ENCODE measurements at places on chromosomes 6 and 20.

DNA sequence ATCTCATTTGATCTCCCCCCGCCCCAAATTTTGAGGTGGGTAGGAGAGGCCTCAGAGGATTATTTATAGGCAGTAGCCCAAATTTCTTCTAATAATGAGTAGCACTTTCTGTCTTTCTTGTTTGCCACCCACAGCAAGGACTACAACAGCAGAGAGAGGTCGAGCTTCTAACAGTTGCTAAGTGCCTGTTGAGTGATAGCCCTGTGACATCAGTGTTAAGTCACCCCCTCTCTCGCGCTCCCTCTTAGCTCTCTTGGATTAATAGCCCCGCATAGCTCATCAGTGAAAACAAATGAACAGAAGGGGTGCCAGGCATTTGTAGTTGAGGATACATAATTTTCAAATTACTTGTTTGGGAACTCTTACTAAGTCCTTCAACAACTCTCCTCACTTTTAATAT, 3.5 kb downstream of the ANKRD60 start:
- no peak for DNase-seq

GRCh38 chr6:87088076-87088475, 6.8 kb downstream of the CGA start:
- DNase-seq = no peak

DNA sequence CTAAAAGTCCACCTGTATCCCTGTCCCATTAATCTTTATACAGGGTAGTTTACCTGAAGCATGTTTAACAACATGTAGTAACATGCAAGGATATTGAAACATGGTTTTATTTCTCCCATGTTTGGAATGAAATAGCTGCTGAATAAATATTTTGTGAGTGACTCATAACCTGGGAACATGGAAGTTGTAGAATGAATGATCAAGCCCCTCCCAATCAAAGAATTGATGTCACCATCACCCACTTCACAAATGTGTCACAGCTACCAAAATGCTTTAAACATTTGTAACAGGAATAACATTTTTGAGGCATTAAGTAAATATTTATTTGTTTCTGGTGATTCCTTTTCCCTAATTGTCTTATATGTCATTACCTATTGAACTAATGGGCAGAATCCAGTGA, 58.9 kb upstream of the TNFAIP3 start:
- no peak for DNase-seq

- no peak for DNase-seq
Measured at GRCh38 chr6:122276637-122277036, 122.8 kb upstream of the HSF2 start.

- no peak for DNase-seq
Measured at GRCh38 chr6:73556836-73557235, 36.0 kb upstream of the EEF1A1 start.

DNA sequence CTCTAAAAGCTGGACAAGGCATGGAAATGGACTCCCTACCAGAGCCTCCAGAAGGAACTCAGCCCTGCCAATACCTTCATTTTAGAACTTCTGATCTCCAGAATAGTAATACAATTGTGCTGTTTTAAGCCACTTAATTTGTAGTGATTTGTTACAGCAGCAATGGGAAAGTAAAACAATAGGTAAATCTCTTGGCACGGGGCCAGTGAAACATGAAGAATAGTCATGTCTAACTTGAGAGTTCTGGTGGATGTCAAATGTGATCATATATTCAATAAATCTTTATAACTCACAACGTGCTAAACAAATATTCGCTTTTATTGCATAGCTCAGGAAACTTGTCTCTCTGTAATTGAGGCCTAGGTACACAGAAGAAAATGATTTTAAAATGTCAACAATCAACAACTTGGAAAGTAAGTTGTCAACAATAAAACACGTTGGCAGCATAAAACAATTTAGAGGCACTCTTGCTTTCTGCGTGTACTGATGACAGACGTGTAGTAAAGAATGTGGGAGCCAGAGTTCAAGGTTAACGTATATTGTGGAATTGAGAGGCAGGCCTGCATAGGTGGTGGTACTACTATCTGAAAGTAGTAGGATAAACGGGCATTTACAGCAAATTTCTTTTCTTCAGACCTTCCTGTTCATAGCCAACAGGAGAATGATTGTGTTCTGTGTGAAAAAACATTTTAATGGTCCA, 140.5 kb upstream of the OPRM1 start:
- no peak for DNase-seq

DNA sequence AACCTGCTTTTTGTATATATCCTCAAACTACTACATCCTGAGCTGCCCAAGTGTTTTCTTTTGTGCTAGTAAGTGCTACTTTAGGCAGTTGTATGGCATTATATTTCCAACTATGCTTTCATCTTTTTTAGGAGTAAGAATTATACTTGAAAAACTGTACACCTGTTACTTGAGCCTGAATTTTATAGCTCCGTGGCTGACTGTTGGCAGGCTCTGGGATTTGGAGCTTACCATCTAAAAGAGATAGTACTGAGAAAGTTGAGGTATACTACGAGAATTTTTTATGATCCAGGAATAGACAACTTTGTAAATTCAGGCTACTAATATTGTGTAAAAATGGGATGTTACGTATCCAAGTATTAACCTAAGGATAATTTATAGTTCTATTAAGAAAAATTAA, 32.4 kb downstream of the RNF217 start:
- DNase-seq = no peak

DNA sequence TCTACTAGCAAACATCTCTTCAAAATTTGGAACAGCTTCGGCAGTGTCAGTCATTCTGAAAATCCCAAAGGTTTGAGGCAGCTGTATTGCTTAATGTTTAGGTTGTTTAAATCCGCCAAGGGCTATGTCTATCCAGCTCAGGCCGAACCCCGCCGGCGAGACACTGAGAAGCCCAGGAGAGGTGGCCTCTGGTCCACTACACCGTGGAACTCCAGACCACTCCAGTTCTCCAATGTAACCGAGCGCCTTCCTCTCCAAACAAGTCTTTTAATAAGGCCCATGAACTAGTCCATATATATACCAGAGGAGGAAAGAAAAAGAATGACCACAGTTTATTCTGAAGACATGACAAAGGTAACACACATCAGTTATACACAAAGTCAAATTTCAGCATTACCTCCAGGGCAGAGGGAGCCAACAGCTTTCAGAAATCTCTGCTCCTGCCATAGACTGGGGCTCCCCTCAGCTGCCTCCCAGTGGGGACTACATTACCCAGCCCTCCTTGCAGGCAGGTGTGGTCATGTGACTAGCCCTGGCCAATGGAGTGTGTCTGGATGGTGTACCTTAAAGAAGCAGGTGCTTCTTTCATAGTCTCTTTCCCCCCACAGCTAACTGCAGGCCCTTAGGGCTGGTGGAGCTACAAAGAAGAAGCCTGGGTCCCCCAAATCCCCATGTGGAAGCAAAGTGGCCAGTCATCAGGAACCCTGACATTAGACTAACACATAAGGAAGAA, at the start of gene RAMACL:
TSS of gene RAMACL (minus strand) at position 255 of the 733 bp plus-strand sequence. CDS start at position 54, 201 bp downstream.
- DNase-seq = no peak

GRCh38 chr6:169529931-169530751, 171.7 kb downstream of the WDR27 start:
- DNase-seq = no peak

- no peak for DNase-seq
Measured at GRCh38 chr6:105024803-105025202, 67.9 kb downstream of the LIN28B start.
